ENCODE measurements at places on chromosomes 7 and 10. TPM values are rescaled to one million over a fixed set of nuclear protein-coding genes. Genes with fewer than 3 reads are reported as not detected.

Gene FAM221A
- total RNA-seq: 2.0 TPM

Gene TMEM213
- total RNA-seq: not detected

Gene GDF2
- not detected for total RNA-seq

Gene SLC25A40
- 18.3 TPM for total RNA-seq

Gene ITIH5
- total RNA-seq: 67.0 TPM

Gene TET1
- total RNA-seq: 4.3 TPM

Gene CLRN3
- total RNA-seq: not detected

Gene UNCX
- not detected for total RNA-seq

Gene COBL
- 0.67 TPM for total RNA-seq

Gene SVIL
- 300 TPM for total RNA-seq

Gene CRYGN
- 1.1 TPM for total RNA-seq

Measured in posterior vena cava (tissue), 2 donors.